ENCODE measurements at places on chromosomes 5 and 9.

DNA sequence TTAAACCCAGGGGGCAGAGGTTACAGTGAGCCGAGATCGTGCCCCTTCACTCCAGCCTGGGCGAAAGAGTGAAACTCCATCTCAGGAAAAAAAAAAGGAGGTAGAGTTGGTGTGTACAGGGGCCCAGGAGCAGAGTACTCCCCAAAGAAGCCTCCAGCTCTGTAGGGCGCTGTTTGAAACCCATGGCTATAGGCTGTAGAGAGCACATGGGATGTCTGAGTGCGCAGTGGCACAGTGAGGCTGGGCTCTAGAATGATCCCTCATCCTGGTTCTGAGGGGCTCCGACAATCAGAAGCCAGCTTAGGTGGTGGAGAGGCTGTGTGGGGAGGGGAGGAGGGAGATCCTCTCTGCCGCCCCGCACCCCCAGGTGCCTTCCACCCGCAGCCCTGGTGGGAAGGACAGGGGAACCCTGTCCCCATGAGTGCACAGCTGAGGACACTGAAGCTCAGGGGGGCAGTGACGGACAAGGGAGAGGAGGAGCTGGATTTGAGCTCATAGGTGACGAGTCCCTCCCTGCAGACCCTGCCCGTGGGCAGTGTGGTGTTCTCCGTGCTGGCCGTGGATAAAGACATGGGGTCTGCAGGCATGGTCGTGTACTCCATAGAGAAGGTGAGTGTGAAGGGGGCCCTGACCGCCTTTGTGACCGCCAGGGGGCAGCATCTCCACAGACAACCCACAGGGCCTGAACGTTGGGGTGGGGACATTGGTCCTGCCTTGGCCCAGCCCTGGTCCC is 24.6 kb downstream of the CDHR2 start:
- no peaks in the 10 kb centered on the region for H3K27me3 ChIP-seq
- no peak overlapping the region for H3K4me3 ChIP-seq
- H3K4me1 ChIP-seq: no peaks in the 10 kb centered on the region
- H3K27ac ChIP-seq: no peak overlapping the region
- DNase-seq: no peak

GRCh38 chr5:103600086-103600485 is 37.5 kb upstream of the NUDT12 start:
- H3K27ac ChIP-seq: no peak overlapping the region
- no peak for DNase-seq
- no peaks in the 10 kb centered on the region for H3K27me3 ChIP-seq
- no peak overlapping the region for H3K4me3 ChIP-seq
- no peaks in the 10 kb centered on the region for H3K36me3 ChIP-seq

DNA sequence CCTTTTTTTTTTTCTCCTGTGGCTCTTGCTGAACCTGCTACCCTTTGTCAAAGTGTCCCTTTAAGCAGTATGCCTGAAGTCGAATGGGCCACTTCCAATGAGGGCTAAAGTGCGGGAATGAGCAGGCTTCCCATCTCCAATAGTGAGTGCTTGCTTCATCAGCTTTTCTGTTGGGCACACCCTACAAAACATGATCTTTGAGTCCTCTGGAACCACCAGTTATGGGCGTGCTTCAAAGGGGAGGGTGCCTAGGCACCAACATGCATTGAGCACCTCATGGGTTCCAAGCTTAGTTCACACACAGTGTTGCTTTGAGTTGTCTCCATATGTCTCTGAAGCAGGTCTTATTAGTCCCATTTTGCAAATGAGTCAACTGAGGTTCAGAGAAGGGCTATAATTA is 132.8 kb upstream of the CPEB4 start:
- no peaks in the 10 kb centered on the region for H3K4me1 ChIP-seq
- no peak for DNase-seq
- no peak overlapping the region for H3K27ac ChIP-seq
- H3K4me3 ChIP-seq: no peak overlapping the region
- H3K36me3 ChIP-seq: no peaks in the 10 kb centered on the region

- peaks cover 17% of the 10 kb centered on the region for H3K36me3 ChIP-seq
- no peak overlapping the region for H3K27ac ChIP-seq
- H3K4me3 ChIP-seq: no peak overlapping the region
- H3K4me1 ChIP-seq: peaks cover 11% of the 10 kb centered on the region
- no peak for DNase-seq
These were observed 205.0 kb downstream of the CRB2 start for GRCh38 chr9:123561046-123561445.

GRCh38 chr9:130448771-130449603 is 4.2 kb downstream of the ASS1 start:
- H3K4me1 ChIP-seq: peaks cover 47% of the 10 kb centered on the region
- no peaks in the 10 kb centered on the region for H3K36me3 ChIP-seq
- no peak for DNase-seq
- no peak overlapping the region for H3K4me3 ChIP-seq
- no peak overlapping the region for H3K27ac ChIP-seq
- no peaks in the 10 kb centered on the region for H3K27me3 ChIP-seq

DNA sequence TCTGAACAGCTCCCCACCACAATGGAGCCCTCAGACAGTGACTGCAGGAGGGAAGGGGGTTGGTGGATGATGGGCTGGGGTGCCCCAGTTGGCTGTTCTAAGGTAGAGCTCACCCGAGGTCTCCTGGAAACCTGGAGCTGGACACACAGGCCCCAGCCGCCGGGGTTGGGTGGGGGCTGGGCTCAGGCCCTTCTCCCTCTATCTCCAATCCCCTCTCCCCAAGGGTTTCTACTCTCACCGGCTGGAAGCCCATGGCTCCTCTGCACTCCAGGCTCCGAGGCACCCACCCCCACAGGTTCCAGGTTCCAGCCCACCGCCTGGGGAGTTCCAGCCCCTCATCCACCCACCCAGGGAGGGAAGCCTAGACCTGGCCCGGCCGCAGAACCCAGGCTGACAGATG is 766 bp downstream of the NR5A1 start:
- no peak overlapping the region for H3K27ac ChIP-seq
- no peak for DNase-seq
- peaks cover 23% of the 10 kb centered on the region for H3K27me3 ChIP-seq
- H3K4me3 ChIP-seq: no peak overlapping the region

GRCh38 chr9:136370687-136371532 is 2.6 kb downstream of the CARD9 start:
- H3K4me1 ChIP-seq: peaks cover 26% of the 10 kb centered on the region
- DNase-seq: no peak
- H3K36me3 ChIP-seq: no peaks in the 10 kb centered on the region
- H3K4me3 ChIP-seq: no peak overlapping the region

- H3K36me3 ChIP-seq: no peaks in the 10 kb centered on the region
- DNase-seq: no peak
- H3K27ac ChIP-seq: no peak overlapping the region
- no peak overlapping the region for H3K4me3 ChIP-seq
- H3K4me1 ChIP-seq: no peaks in the 10 kb centered on the region
These were observed 47.8 kb upstream of the CXCL14 start for GRCh38 chr5:135626636-135627035.

DNA sequence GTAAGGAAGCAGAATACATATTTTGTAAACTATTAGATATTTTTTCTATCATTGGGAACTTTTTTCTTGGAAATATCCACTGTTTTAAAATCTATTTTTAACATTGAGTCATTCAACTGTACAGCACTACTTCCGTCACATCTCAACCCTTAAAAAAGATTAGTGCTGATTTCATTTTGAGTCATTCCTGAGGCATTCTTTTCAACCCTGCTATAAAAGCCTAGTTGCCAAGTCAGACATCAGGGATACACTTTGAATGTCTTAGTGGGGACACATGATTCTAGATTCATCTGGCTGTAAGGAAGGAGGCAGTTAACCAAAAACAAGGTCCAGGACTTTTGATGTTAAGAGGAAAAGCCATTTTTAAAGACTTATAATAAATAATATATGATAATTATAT is 160.9 kb downstream of the GIN1 start:
- H3K27me3 ChIP-seq: no peaks in the 10 kb centered on the region
- no peak overlapping the region for H3K4me3 ChIP-seq
- no peaks in the 10 kb centered on the region for H3K4me1 ChIP-seq
- no peak for DNase-seq

DNA sequence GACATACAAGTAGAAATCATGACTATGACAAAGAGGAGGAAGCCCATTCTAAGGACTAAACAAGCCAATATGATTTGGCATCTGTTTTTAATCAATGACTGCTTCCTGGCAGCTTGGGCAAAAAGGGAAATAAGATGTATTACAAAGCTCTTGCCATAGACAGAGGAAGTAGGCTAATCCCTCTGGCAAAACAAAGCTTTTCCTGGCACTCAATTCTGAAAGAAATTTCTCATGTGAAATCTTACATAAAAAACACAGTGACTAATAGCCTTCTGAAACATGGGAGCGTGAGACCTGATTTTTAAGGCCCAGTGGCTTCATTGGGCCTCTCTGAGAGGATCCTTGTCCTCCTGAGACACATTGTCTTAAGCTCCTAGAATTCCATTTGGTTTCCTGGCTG is 93.6 kb downstream of the COL23A1 start:
- peaks cover 4% of the 10 kb centered on the region for H3K4me1 ChIP-seq
- no peaks in the 10 kb centered on the region for H3K27me3 ChIP-seq
- H3K36me3 ChIP-seq: no peaks in the 10 kb centered on the region

- no peaks in the 10 kb centered on the region for H3K36me3 ChIP-seq
- no peak overlapping the region for H3K27ac ChIP-seq
- peaks cover 33% of the 10 kb centered on the region for H3K4me1 ChIP-seq
- no peak overlapping the region for H3K4me3 ChIP-seq
These were observed 47.2 kb upstream of the DAB2IP start for GRCh38 chr9:121604242-121604641.

DNA sequence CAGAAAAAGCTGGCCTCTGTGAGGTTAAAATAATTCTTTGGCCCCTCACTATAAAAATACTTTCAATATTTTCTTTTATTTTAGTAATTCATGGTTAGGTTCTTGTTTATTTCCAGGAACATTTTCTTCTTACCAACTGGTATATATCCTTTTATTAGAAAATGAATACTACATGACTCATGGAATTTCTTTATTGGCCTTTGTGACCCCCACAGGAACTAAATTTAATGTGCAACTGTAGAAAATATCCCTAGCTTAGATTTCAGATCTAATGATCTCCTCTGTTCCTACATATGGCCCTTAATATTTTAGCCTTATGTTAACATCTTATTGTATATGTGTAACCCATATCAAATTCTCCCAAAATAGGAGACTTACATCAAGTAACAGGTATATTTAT is 429.9 kb downstream of the NR2F1-AS1 start:
- DNase-seq: no peak
- no peaks in the 10 kb centered on the region for H3K36me3 ChIP-seq
- no peaks in the 10 kb centered on the region for H3K4me1 ChIP-seq
- H3K27me3 ChIP-seq: no peaks in the 10 kb centered on the region
- H3K27ac ChIP-seq: no peak overlapping the region
- H3K4me3 ChIP-seq: no peak overlapping the region

GRCh38 chr9:114047717-114048116 is 30.4 kb downstream of the AMBP start:
- no peak for DNase-seq
- no peaks in the 10 kb centered on the region for H3K27me3 ChIP-seq
- no peaks in the 10 kb centered on the region for H3K4me1 ChIP-seq
- H3K36me3 ChIP-seq: no peaks in the 10 kb centered on the region

- H3K4me1 ChIP-seq: peaks cover 15% of the 10 kb centered on the region
- no peak overlapping the region for H3K4me3 ChIP-seq
- DNase-seq: no peak
- H3K36me3 ChIP-seq: no peaks in the 10 kb centered on the region
- no peak overlapping the region for H3K27ac ChIP-seq
These were observed 436.5 kb upstream of the SLC30A5 start for GRCh38 chr5:68657055-68657961.

- H3K27ac ChIP-seq: peak overlapping the region; percentile 77
- peak; percentile 15 for DNase-seq
- H3K4me3 ChIP-seq: no peak overlapping the region
- H3K4me1 ChIP-seq: peaks cover 52% of the 10 kb centered on the region
These were observed 3.7 kb upstream of the WDR31 start for GRCh38 chr9:113343732-113344231.

- no peak for DNase-seq
- no peak overlapping the region for H3K27ac ChIP-seq
- H3K4me1 ChIP-seq: peaks cover 3% of the 10 kb centered on the region
- no peaks in the 10 kb centered on the region for H3K36me3 ChIP-seq
These were observed 98.3 kb upstream of the CDKN2B start for GRCh38 chr9:22107202-22108045.

DNA sequence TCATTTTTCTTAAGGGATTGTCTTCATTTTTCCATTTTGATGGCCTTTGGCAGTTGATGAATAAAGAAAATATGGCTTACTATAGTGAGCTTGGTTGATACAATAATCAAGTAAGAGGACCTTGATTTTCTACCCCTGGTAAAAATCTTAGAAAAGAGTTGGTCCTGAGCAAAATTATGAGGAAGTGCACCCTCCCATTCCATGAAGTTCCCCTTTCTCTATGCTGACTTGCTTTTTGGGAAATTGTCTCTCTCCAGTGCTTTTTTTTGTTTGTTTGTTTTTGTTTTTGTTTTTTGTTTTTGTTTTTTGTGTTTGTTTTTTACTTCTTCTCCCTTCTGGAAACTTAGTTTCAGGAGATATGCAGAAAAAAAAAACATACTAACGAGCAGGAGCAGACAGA is 449.2 kb upstream of the ACTBL2 start:
- no peak overlapping the region for H3K4me3 ChIP-seq
- H3K27ac ChIP-seq: no peak overlapping the region
- H3K27me3 ChIP-seq: no peaks in the 10 kb centered on the region
- no peak for DNase-seq
- H3K4me1 ChIP-seq: no peaks in the 10 kb centered on the region
- H3K36me3 ChIP-seq: no peaks in the 10 kb centered on the region

All from esophagus squamous epithelium (tissue), 5 donors.